ENCODE measurements at places on chromosomes 5 and 9.

DNA sequence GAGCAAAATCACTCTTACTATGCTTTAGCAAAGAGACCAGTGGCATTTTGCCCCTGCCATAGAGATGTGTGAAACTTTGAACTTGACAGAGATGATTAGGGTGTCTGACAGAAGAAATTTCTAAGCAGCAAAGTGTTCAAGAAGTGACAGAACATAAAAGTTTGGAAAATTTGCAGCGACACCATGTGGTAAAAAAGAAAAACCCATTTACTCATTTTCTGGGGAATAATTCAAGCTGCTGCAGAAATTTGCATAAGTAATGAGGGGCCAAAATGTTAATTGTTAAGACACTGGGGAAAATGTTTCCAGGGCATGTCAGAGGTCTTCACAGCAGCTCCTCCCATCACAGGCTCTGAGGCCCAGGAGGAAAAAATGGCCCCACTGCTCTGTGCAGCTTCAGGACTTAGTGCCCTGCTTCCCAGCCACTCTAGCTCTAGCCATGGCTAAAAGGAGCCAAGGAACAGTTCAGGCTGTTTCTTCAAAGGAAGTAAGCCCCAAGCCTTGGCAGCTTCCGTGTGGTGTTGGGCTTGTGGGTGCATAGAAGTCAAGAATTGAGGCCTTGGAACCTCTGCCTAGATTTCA lies 6.1 kb upstream of the AP3B1 start:
- DNase-seq: no peak

- no peak for DNase-seq
Measured at GRCh38 chr5:142522983-142523382, 162.9 kb downstream of the FGF1 start.

- no peak for DNase-seq
Measured at GRCh38 chr5:53425687-53426511, 54.5 kb upstream of the FST start.

DNA sequence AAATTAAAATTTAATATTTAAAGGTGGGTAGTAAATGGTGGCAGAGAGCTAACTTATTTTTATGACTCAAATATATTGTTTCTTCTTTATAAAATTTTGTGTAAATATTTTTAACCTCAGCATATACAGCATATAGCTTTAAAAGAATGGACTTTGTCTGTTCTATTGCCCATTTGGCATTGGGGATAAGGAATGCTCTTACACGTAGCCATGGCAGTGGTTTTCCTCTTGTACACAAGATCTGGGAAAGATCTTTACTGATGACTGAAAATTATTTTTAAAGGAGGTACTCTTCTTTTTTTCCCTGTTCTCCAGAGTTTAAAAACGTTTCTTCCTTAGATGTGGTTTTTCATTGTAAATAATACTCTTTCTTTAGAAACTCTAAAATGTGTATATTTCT lies 75.0 kb downstream of the PBX3 start:
- no peak for DNase-seq
